ENCODE measurements at places on chromosomes 7 and 10.

- DNase-seq = no peak
These were observed 198.3 kb upstream of the DKK1 start for GRCh38 chr10:52115823-52116222.

- no peak for DNase-seq
These were observed 53.5 kb upstream of the ARMC3 start for GRCh38 chr10:22874189-22874854.

DNA sequence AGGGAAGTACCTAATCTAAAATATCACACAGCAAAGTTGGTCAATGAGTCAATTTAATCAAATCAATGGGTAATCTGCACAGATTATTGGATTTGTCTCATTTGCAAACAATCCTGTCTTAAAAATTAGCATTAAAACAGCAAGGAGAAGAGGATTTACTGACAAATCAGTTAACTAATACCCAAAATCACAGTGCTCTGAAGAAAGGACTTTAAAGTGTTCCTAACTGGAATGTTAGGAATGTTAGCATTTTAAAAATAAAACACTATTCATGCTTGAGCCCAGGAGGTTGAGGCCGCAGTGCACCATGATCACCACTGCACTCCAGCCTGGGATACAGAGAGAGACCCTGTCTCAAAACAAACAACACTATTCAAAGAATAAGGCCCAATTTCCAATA, 83.1 kb downstream of the CHCHD3 start:
- no peak for DNase-seq

DNA sequence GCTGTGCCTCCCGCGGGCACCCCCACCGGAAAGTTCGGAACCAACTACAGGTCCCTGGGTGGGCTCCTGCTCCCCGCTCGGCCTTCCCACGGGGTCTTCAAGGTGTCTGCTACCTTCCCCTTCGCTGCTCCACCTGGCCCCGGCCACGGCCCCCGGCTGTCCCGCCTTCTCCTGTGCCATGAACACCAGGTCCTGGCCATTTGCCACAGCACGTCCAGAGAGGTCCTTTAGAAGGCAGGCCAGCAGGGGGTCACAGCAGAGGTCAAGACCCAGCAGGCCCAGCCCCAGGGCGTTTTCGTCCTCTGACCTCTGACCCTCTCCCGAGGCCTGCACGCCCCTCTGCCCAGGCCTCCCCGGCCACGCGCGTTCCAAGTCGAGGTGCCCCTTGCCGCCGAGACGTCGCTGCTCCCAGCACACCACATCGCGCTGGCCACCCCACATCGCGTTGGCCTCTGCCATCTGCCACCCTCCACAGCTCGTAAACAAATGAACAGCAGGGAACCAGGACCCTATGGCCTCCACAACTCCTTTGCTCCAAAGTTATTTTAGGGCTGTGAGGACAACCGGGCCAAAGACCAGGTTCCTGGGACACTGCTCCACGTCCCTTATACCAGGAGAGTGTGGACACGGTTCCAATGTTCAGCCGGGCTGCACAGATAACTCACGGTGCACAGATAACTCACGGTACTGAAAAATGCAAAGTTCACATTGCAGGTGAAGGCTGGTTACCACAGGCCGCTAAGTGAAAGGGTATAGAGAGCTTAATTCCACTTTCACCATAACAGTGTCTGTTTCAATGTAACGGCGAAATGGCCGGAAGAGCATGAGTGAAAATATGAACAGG, 74.3 kb downstream of the CFAP46 start:
- no peak for DNase-seq

GRCh38 chr10:127013211-127013656, 108.0 kb downstream of the DOCK1 start:
- DNase-seq = no peak

- DNase-seq = no peak
These were observed 22.9 kb downstream of the ATP6V1F start for GRCh38 chr7:128885370-128886187.
